ENCODE measurements at places on chromosomes 4 and X.

DNA sequence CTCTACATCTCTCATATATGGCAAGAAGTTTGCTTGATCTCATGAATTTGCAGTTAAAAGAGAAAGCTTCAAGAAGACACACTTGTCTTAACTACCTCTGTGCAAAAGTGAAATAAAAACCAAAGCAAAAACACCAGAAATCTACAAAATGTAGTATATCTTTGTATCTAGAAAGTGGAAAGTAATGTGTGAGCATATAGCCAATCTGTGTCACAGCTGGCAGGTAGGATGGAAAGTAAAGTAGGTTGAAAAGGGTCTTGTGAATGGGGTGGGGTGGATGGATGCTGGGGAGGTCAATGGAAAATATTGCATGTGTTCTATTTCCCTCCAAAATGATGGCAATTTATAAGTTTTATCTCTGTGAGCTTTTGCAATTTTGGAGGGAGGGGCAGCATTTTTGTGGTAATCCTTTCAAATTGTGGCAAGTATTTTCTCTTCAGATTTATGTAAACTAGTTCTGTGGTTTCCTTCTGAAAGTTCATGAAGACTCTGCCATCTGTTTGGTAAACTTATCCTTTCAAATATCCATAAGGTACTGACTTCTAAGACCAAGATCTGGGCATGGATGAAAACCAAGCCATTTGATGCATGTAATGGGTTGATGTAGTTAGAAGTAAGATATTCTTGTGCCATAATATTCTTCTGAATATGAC lies 215.9 kb upstream of the GIMD1 start:
- no peak for DNase-seq

- no peak for DNase-seq
Measured at GRCh38 chr4:3873408-3874027, 107.3 kb downstream of the ADRA2C start.

GRCh38 chrX:49171752-49172279 lies at the start of gene PLP2:
PLP2 (plus strand) TSS chrX:49171898; CDS start chrX:49172001, 103 bp downstream.
- DNase-seq, result no peak

GRCh38 chr4:149050840-149051239 lies 608.6 kb upstream of the NR3C2 start:
- no peak for DNase-seq

DNA sequence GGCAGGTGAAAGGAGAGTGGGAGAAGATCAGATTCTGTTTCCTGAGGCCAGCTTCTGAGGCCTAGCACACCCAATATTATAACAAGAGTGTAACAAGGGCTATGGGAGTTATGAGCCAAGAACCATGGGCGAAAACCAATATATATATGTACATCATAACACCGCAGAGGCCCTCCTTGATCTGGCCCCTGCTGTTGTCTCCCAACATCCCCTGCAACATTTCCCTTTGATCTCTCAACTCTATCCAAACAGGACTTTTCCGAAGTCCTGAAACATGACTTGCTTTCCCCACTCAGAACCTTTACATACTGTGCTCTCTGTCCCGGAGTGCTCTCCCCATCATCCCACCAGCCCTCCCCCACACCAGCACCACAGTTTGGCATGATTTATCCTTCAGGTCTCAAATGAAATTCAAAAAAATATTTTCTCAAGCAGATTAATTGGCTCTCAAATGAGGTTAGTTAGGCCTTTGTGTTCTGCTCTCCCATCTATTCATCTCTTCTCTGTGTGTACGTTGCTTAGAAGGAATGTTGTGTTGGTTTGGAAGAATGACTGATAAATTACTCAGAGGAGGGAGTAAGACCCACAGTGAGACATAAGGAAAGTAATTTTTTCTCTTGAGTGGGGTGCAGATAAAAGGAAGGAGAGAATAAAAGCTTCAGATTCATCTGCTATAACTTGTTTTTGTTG lies 58.1 kb upstream of the SMIM10 start:
- DNase-seq, result no peak

GRCh38 chr4:69656653-69657158 lies 3.7 kb upstream of the UGT2A1 start:
- DNase-seq, result no peak

DNA sequence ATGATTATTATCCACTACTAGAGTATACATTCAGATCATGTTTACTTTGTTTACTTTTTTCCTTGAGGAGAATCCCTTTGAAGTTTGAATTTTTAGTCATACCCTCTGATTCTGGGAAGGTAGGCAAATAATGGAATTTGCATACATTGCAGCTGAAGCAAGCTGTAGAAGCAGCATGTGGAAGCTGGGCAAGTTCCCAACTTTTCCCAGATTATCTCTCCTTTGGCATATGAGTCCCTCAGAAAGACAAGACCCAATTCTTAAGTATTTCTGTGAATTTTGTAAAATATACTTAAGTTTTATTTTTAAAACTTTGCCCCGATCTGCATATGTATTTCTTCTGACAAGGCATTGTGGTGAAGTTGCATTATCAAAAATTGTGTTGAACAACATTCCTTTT lies 94.9 kb downstream of the CNKSR2 start:
- DNase-seq, result no peak

- no peak for DNase-seq
Measured at GRCh38 chrX:148385471-148385870, 114.9 kb upstream of the AFF2 start.

Data from amygdala (tissue), 56 donors.